Stimulated activated CD4-positive, alpha-beta T cell treated with anti-CD3 and anti-CD28 coated beads, Interleukin-12 subunit alpha, Interleukin-12 subunit beta, amount 100 ng/mL, for 48 hours (primary cell): ENCODE measurements at places on chromosomes 3 and 15.

GRCh38 chr3:152474585-152474984, 205.9 kb downstream of the MBNL1 start:
- no peak for DNase-seq

GRCh38 chr3:71849681-71850080, 64.7 kb upstream of the PROK2 start:
- no peak for DNase-seq

GRCh38 chr3:22441711-22442110, 690.7 kb upstream of the ZNF385D start:
- no peak for DNase-seq

DNA sequence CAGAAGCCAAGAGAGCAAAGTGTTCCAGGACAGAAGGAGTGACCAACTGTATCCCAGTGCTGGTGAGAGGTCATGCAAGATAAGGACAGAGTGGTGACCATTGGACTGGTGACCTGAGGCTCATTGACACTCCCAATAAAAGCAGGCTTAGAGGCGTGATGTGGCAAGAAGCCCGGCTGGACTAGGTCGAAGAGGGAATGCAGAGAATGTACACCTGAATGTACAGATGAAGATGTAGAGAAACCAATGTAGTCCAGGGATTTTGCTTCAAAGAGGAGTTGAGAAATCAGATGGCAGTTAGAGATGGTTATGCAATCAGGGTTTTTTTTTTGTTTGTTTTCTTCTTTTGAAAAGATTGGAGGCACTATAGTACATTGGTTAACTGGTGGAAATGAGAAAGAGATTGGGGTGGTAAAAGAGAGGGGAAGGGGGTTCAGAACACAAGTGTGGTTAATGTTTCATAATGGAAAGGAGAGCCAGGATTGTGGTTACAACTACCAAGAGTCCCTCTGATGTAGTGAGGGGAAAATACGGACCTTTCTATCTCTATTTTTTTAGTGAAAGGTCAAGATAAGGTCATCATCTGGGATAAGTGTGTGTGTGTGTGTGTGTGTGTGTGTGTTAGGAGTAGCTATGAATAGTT, 23.3 kb downstream of the ST3GAL6 start:
- no peak for DNase-seq

DNA sequence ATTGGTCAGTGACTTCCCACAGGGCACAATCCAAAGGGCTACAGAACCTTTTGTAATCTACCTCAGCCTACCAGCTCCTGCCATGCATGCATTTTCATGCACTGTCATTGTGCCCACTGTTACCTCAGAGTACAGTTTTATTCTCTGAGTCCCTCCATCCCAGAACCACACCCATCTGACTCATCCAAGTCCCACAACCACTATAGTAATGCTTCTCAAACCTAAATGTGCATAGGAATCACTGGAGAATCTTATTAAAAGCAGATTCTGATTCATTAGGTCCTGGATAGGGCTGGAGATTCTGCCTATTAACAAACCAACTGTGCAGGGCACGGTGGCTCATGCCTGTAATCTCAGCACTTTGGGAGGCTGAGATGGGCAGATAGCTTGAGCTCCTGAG, 3.7 kb upstream of the B3GALNT1 start:
- no peak for DNase-seq

DNA sequence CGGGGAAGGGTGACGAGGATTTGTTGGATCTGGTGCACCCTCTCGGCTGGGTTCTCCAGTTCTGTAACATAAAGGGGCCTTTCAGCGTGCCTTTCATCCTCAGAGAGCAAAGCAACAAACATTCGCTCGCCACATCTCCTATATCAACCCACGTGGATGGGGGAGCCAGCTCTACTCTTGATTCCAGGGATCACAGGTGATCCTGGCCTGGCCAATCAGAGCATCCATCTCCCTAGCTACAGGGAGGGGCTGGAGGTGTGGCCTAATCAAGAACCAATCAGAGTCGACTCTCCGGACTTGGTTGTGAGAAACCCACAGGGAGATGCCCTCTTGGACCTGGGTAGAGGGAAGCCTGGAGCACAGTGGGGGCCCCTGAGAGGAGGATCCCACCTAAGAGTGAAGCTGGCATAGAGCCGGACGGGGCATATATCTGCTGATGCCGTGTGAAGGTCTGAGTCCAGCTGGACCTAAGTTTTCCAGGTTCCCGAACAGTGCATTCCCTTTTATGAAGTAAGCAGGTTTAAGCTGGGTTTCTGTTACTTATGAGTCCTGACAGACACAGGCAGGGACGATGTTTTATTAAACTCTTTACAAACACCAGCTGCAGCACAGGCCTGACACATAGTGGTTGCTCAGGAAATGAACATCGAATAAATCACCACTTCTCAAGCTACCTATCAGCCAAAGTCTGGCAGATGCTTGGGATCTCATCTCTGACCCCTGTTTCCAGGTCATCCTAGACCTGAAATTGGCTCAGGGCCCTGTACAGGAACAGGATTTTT, 50.7 kb upstream of the RAD18 start:
- DNase-seq, result no peak

DNA sequence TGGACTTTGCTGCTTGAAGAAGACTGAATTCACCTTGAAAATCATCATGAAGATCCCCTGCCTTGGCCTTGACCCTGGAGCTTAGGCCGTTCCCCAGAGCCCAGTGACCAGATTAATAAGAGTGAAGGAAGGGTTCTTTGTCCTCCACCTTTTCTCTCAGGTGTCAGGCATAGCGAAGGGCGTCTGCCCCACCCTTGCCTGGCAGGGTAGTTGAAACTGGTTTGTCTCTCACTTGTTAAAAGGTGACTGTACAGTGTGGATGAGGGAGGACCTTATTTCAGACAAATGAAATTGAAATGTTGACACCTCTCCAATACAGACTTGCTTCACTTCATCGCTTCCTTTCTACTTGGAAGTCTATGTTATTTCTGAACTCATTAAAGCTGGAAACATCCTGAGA, 223.7 kb upstream of the BHLHE40 start:
- no peak for DNase-seq

DNA sequence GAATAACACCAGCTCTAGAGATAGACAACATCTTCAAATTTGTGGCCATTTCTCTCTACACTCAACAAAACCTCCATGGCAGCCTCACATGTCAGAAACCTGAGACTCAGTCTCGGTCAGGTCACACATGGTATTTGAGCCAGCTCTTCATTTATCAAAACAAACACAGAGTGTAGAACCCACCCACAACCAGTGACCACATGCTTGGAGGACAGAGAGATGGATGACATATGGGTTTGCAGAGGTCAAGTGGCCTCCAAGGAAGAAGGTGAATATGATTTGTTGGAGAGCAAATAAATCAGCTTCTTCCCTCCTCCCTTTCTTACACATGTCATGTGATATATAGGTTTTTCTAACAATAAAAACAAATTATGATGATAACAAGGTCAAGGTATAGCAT, 278.1 kb upstream of the LRTM1 start:
- DNase-seq, result no peak

DNA sequence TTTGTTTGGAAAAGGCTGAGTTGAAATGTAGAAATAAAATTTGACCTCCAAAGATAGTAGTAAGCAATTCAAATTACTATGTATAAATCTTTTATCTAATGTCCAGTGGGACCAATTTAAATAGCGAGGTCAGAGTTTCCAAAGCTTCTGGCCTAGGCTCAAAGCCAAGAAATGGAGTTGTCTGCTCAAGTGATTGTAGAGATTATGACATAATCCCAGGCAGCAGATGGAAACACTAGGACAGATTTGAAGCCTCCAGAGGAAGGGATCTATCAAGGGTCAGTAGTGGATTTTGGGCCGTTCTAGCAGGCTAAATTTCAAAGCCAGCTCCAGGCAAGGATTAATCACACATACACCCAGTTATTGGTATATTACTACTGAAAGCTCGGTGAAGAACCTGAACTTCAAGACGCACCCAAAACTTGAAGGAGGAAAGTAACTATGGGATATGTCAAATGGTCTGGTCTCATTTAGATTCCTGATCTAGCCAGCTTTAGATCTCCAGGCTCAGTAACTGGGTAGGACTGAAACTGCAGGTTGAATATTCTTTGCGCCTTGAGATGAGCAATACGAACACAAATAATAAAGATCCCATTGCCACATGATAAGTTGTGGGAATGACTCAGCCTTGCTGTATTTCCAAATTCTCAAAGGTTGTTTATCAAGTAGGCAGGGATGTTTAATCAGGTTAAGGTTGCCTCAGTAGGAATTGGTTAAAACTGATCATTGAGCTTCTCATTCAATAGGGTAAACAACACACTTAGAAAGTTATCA, 30.9 kb upstream of the ARRDC4 start:
- no peak for DNase-seq

DNA sequence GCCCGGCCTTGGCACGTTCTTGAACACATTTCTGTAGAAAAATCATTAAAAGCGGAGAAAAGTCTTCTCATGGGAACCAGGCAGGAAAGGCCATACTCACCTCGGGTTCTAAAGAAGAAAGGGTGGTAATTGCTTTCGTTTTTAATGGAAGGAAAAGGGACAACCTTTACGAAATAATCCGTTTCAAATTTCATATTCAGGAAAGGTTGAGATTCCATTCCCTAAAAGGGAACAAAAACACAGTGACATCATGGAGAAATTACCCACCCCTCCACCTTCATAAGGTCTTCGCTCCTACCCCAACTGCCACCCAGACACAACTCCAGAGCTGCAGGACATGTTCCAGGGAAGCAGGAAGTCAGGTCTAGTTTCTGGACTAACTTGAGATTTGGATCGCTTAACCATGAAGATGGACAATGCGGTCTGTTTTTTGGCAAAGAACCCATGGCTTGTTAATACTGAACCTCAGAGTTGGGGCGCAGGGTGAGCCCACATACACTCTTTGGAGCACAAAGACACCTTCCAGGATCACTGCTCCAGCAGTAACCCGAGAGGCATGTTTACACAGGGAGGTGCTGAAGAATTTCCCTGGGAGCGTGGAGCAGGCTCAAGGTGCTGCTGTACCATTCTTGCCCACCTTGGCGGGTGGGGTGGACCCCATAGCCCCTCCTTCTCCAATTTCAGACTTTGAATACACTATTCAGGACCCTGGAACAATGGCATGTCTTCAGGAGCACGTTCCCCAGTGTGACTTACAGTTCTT, 49.2 kb downstream of the SPATA12 start:
- DNase-seq, result no peak

- no peak for DNase-seq
Observed at GRCh38 chr15:68797191-68797590, 23.5 kb downstream of the ANP32A start.

GRCh38 chr3:64417816-64418215, 192.6 kb upstream of the PRICKLE2 start:
- DNase-seq, result no peak

GRCh38 chr15:47786371-47786770, 69.1 kb downstream of the SEMA6D start:
- no peak for DNase-seq

DNA sequence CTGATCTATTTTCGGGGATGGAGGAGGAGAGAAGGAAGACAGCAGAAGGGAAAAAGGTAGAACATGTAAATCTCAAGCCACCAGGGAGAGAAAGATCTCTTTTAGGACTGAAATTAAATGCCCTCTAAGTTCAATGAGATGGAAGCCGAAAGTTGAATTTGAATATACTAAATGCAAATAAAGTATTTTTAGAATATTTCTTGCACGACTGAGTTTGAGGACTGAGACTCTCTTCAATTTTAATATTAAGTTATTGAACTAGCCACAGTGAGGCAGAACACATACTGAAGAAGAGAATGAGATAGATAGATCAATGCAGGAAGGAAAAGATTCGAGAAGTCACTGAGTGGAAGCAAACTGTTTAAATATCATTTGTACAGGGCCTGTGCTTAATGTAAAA, 399.9 kb upstream of the CBLB start:
- DNase-seq, result no peak

DNA sequence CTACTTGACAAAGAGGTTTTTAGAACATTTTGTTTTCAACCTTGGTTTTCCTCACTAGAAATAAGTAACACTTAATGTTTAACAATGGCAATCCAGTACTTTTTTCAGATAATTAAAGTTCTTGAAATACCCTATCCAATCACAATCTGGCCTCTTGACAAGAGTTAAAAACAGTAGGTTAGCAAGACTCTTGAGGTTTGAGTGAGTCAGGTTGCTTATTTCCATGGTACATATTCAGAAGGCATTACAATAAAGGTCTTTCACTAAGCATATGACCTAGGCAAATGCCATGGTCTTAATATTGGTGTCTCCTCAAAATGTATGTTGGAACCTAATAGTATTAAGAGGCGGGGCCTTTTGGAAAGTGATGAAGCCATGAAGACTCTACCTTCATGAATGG, 5.6 kb downstream of the SUCNR1 start:
- no peak for DNase-seq

DNA sequence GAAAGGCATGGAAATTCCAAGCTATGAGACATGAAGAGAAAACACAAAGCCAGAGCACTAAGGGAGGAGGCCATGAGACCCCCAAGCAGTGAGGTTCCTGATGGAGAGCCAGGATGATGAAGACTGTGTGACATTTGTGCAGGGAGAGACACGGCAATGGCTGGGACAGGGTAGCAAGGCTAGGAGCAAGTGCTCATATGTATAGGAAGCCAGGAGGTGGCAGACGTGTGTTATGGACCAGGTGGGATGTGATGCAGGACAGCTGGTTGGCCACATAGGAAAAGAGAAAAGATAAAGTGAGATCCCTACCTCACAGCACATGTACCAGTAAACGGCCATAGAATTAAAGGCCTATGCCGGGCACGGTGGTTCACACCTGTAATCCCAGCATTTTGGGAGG, 112.7 kb downstream of the APBA2 start:
- DNase-seq, result no peak

DNA sequence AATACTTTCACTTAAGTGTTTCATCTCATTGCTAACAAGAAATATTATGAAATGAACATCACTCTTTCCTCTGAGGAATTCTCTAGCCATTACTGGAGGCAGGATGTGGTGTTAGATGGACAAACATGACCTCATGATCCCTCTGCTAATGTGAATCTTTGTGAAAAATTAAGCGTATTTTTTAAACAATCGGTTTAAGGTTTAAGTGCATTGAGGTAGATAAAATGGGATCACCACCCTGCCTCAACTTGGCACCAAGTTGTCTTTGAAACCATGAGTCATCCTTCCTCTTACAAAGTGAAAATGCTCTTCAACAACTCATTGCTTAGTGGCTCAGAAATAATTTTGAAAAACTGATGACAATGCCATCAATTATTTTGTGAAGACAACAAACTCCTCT, 76.0 kb upstream of the DCBLD2 start:
- no peak for DNase-seq

DNA sequence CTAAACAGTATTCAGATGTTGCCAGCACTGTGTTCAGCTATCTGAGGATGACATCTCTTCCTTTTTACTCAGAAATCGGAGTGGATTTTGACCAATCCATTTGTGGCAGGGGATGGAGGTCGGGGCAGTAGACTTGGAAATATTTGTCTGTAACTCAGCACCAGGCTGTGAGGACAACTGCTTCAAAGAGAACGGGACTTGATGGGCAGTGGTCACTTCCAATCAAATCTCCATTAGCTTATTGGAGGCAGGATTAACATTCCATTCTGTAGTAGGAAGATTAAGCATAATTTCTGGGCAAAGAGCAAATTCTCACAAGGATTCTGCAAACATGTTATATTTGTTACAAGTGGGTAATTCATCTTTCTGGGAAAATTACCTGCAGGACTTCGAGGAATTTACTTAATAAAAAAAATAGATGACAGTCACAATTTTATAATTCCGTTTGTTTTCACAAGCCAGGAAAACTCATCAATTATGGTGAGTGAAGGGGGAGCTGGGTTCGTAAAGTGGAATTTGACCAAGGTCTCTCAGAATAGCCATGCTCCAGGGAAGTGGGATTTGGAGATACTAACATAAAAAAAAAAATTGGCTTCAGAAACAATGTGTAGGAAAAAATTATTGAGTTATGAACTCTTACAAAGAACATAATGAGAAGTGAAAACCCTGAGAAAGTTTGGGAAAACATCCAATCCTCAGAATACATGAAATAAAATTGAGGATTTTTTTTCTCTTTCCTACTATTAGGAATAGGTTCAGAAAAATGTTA, 18.1 kb downstream of the CRABP1 start:
- no peak for DNase-seq
